Stimulated activated CD8-positive, alpha-beta memory T cell treated with anti-CD3 and anti-CD28 coated beads, Interleukin-4, amount 100 ng/mL, for 1 hour (primary cell): ENCODE measurements at places on chromosomes 3 and 15.

DNA sequence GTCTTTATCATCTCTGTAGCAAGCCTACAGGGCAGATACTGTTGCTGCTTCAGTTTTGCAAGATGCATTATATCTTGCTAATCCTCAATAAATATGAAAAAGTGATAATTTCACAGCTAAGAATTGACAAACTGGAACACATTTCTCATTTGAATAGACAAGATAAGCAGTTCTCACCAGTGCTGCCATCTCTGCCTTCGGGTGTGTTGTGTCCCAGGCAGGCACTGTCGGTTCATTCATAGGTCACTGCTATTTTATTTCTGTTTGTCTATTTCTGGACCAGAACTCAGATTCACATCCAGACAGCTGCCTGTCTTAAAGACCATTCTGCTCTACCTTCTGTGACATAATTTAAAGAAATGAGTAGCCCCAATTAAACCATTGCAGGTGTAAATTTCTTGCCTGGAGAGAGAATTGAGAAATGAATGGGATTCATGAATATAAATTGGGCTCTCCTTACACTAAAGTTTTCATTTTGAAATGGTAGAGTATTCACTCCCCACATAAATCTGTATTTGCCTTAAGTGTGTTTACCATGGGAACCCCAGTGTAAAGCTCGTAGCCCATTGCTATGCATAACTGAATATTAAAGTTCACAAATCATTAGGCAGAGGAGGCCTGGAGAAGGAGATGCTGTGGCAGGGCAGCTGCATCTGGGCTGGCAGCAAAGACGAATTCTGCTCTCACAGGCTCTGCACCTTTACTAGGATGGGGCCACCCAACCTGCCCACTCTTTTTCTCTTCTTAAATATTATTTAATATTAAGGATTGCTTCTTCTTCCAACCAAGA lies 149.9 kb downstream of the ARPP21 start:
- no peak for DNase-seq

- DNase-seq, result no peak
These were observed 771 bp downstream of the RARRES1 start for GRCh38 chr3:158731486-158731885.

DNA sequence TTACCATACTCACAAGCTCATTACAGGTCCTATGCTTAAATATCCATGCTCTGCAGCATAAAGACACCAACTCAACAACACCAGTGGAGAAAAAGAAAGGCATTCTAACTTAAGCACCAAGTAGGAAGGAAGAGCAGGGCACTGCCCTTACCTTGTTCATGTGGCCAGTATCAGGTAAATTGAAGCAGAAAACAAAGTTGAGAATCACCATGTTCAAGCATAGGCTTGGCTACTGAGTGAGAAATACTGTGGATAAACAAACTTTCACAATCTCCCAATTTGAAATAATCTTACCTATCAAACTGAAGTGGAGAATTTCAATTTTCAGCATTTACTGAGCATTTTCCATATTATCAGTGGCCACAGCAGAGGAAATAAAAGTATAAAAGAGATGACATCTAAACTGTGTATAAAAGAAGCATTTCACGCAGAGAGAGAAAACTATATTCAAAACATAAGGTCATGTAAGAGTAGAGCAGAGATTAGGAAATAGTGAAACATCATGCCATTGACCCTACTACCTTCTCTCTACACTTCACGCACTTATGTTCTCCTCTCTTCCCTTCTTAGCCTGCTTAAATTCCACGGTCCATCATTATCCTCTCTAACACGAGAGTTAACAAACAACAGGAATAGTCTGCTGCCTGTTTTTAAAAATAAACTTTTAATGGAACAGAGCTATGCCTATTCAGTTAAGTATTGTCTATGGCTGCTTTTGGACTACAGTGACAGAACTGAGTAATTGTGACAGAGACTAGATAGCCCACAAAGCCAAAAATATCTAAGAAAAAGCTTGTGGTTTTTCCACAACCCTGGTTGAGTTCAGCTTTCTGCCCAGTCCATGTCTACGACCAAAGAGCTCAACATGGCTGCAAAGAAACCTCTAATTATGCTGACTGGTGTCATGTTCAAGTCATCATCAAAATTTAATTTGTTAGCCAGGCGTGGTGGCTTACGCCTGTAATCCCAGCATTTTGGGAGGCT lies 142.5 kb downstream of the NR1I2 start:
- no peak for DNase-seq

DNA sequence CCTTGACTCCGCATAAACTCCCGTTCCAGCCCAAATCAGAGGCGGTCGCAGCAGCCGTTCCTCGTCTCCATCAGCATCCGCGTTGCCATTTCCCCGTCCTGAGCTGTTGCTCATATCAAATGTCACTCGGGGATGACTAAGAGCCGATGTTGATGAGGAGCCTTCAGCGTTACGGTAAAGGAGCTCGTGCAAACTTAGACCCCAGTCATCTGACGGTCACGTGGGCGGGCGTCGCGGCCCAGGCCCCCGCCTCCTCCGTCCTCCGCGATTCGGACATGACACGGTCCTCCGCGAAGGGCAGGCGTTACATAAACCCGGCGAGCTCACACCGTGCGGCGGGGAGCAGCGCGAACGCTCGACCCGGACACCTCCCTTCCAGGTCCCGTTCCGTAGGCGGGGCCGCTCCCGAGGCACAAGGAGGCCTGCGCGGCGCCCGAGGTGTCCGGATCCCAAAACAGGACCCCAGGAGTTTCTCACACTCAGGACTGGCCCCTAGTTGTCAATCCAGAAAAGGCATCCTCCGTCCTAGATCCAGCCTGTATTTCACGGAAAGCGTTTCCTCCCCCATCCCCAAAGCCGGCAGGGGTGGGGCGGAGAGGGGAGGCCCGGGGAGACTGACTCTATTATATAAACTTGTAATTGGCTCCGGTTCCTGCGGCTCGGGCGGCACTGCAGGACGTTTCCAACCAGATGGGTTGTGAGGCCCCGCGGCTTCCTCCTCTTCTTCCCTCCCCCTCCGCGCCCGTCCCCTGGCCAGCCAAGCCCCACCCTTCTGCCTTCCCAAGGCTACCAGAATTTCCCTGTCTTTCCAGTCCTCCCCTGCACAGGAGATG lies 100.0 kb upstream of the IGF1R start:
- no peak for DNase-seq

- no peak for DNase-seq
These were observed 31.6 kb downstream of the TSC22D2 start for GRCh38 chr3:150439657-150440056.

DNA sequence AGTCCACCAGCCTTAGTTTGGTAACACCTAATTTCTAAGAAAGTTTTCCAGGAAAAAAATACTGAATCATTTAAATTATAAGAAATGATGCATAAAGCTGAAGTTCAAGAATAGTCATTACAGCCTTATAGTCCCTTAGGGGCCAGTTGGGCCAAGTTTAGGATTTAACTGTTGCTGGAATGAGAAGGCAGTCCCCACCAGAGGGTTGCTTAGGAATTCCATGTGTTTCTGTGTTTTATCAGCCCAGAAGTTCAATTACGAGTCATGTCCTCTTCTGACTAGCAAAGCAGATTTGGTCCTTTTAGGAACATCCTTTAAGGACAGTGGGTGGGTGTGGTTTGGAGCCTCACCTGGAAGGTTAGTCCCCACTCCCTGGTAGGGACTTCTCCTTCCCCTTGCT lies 57.0 kb upstream of the NR2E3 start:
- DNase-seq, result no peak

DNA sequence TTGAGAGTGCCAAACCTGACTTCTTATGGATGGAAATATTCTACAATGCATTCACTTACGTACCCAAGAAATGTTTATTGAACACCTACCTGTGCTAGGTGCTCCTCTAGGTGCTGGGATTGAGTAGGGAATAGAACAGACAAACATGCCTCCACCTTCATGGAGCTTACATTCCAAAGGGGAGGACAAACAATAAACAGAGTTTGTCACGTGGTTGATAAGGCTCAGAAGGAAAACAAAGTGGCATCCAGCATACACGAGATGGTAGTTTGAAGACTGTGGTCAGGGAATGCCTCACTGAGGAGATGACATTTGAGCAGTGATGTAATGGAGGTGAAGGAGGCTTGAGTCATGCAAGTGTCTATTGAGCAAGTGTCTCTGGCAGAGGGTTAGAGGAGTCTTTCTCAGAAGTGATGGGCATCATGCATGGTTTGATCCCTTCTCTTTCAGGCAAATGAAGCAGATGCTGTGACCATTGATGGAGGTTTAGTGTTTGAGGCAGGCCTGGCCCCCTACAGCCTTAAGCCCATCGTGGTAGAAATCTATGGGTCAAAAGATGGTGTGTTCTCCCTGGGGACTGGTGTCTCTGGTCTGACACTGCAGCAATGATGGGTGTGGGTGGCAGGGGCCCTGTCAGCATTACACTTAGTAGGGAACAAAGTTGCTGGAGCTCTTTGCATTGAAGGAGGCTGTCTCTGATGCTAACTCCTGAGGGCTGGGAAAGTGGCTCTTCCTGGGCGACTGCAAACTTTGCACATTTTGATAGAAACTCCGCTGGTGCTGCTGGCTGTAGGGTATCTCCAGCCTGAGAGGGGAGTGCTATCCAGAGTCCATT lies 29.7 kb upstream of the TOPBP1 start:
- no peak for DNase-seq

DNA sequence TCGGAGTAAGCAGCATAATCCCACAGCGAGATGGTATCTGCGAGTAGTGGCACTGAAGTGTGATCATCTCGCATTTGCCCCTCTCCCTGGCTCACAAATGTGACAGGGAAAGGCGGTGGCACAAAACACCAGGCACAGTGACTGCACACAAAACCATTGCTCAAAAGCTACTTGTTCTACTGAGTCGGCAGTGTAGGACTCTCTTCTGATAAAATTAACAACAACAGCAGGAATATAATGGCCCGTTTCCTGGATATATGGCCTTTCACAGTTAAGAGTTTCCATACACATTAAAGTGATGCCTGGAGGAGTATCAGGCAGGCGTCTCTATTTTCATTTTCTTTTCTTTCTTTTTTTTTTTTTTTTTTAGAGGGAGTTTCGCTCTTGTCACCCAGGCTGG lies 69.0 kb downstream of the MYO1E start:
- DNase-seq, result no peak

DNA sequence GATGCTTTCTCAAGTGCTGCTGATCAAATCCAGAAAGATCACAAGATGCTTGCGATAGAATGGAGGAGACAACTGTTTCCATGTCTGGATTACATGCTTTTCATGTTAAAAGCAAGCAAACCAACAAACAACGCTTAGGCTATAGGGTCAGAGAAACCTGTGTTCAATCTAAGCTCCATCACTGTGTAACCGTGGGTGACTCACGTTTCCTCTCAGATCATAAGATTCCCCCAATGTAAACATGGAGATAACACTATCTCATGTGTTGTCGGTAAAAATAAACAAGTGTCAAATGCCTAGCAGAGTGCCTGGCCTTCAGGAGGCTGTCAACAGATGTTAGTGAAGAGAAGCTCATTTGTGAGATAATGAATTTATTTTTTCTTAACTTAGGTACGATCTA lies 907.8 kb downstream of the NTRK3 start:
- DNase-seq, result no peak

DNA sequence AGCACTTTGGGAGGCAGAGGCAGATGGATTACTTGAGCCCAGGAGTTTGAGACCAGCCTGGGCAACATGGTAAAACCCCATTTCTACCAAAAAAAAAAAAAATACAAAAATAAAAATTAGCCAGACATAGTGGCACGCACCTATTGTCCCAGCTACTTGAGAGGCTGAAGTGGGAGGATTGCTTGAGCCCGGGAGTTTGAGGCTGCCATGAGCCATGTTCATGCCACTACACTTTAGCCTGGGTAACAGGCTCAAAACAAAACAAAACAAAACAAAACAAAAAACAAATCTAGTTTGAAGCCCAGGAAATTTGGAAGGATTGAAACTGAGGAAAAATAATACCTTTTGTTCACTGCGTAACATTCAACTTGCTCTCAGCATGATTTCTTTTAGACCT lies 16.6 kb downstream of the TMOD3 start:
- no peak for DNase-seq

DNA sequence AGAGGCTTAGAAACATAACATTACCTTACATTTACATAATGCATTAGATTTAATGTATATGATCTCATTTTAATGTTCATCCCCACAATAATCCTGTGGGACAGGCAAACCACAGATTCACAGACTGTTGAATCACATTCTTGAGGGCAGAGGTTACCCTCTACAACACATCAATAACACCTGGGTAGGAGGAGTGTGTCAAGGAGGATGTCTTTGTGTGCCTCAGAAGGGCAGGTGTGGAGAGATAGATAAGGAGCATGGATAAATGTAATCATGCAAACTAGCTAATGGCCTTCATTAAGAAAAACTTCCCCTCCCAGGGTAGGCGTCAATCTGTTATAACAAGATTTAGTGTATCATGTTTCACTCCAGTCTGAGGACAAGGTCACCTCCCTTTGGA lies 12.9 kb upstream of the MB21D2 start:
- DNase-seq, result no peak

- no peak for DNase-seq
These were observed 168.8 kb upstream of the TLE3 start for GRCh38 chr15:70266412-70267121.
